CD4-positive, alpha-beta T cell treated with Interleukin-15 for 1 hour (primary cell): ENCODE measurements at places on chromosomes 3 and 15.

DNA sequence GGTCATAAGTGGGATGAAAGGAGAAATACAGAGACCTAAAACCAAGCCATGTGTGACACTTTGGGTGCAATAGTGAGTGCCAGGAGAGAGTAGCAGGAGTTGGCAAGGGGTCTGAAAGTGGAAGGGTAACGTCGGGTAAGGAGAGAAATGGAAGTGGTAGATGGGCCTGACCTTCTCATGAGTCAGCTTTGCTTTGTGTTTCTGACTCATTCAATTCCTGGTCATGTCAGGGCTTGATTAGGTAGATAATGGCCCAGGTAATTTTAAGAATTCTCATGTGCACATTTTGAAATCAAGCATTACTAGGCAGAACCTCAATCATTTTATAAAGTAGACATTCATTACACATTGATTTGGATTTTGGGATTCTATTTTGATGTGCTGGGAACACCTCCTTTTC is 262.5 kb downstream of the SOX2 start:
- no peak for DNase-seq

- peak; percentile 61 for DNase-seq
Measured at GRCh38 chr3:43180027-43180426, 74.1 kb upstream of the POMGNT2 start.

DNA sequence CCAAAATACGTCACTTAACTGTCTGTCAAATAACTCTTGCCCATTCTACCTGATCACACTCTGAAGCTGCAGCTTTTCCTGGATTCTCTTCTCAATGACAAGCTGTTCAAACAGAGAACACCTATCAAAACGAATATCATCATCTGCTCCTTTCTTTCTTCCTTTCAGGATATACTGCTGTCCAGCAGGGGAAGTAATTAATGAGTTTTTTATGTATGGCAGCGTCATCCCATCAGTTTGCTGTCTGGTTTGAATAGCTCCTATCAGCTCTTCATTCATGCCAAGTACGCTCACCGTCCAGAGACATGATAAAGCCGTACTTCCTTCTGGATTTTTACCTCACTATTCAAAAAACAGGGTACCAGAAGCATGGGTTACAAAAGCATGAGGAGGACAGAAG is at the start of gene CHRM5:
Gene CHRM5 (plus strand): TSS at position 274 of the 400 bp plus-strand sequence. CDS start 94,221 bp downstream, outside the sequence.
- no peak for DNase-seq

DNA sequence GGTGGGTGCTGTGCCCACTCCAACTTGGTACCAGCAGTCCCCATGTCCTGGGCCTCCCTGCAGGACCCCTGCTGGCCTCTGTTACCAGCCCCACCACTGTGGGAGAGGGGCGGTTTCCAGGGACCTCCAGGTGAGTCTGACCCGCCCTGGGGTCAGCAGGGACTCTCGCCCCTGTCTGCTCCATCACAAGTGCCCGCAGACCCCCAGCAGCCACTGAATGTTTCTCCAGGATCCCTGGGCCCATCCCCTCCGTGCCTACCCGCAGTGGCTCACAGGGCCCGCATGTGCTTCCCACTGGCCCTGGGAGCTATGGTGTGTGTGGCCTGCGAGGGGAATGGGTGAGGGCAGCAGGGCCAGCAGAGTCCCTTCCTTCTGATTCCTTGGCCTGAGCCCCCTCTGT is 9.9 kb upstream of the RHO start:
- no peak for DNase-seq

DNA sequence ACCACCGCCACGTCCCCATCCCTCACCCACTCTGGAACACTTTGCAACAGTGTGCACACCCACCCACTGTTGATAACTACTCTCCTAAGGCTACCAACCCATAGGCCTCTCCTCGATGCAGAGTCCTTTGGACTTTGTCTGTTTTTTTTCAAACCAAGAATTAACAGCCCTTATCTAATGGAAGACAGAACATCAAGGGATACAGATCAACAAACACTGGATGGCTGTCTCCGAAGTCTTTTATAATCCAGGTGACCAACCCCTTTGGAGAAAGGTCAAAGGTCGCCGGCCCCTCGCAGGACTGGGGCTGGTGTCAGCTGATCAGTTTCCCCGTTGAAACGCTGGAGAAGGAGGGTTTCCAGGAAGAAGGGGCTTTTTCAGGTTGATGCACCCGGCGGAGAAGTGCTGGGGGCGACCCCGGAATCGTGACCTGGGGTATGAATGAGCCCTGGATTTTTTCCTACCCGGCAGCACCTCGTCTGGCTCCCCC is 532 bp downstream of the B4GALT4 start:
- DNase-seq = peak; percentile 22

GRCh38 chr3:52649461-52650210 is 36.1 kb downstream of the PBRM1 start:
- no peak for DNase-seq

DNA sequence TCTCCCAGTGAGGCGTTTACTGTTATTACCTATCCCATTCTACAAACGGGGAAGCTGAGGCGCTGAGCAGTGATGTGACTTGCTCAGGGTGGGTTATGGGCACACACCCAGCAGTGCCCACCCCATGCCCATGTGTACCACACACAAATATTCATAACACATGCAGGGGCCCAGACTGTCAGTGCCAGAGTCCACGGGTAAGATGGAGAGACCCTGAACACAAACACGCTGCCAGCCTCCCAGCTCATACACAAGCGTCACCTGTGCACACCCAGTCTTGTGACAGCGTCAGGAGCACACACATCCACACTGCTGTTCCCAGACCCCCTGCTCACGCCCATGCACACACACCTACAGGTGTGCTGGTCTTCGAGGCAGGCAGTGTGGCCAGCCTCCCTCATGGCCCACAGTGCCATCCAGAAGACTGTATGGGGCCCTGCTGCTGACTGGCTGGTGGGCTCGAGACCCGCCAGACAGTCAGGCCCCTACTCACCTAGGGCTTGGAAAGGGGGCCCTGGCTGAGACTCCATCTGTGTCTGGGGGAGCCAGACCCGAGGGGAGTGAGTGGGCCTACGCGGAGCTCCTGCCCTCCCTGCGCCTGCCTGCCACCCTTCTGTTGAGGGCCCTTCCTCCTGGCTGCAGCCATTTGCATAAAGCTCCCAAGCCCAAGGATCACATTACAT is 39.4 kb downstream of the DNAJB8 start:
- no peak for DNase-seq

GRCh38 chr3:169863458-169863899 is 6.3 kb downstream of the LRRC31 start:
- peak; percentile 63 for DNase-seq

- DNase-seq = no peak
Measured at GRCh38 chr15:63107895-63108546, 13.6 kb upstream of the LACTB start.

DNA sequence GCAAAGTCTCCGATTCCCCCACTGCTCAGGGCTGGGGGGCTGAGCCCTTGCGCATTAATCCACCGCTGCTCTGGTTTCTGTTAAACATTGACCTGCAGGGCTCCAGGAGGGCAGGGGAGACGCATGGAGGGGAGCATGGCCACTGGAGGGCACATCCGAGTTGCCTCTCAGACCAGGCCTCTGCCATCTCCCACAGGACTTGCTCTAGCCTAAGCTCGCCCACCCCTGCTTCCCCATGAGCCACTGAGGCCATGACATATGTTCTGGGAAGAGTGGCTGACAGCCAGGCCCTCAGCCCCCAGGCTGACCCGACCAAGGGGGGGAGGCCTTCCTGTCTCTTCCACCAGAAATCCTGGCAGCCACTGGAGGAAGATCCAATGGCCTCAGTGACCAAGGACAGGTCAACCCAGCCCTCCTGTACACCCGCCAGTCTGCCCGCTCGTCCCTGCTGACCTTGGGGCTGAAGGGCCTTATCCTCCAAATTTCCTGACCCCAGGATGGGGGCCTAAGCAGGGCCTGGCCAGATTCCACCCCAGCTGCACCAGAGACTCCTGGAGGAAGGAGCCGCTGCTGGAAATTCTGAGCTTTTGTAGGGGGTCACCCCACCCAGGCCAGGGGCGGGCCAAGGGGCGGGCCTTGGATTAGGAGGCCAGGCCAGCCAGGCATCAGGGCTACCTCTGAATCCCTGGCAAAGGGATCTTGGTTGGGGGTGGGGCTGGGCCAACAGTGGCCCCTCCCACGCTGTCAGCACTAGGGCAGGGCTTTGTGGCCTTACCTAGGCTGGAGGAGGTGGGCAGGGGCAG is at the start of gene HYAL1:
Gene HYAL1 (minus strand): TSS at position 562 of the 803 bp plus-strand sequence. CDS start 618 bp downstream, outside the sequence.
- no peak for DNase-seq

DNA sequence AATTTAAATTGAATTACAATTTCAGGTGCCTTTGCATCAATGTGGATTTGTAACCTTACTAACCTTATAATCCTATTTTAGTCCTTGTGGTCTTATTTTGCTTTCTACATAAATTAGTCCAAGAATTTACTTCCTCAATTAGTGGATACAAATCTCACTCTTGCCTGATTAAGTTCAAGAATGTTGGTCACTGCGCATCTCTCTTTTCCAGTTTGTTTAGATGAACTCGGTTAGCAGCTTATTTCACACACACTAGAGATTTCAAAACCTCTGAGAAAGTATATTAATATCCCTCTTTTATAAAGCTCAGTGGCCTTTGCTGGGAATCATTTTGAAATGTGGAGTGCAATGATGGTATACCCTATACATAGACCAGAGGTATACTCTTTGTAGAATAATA is 243.4 kb downstream of the DTWD1 start:
- no peak for DNase-seq

DNA sequence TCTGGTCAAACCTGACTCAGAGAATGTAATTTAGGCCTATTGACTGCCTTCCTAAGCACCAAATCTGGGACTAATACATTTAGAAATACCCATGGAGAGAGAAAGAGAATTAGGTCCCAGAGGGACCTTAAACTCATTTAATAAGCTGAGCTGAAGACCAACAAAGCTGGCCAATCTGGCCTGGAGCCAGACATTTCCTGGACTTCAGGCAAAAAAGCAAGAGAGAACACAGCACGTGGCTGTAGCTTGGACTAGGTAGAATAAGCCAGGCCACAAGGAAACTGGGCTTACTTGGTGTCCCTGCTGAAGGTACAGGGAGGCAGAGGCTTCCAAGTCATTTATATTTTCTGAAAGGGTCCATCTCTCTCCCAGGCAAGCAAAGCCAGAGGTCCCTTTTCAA is 88.1 kb downstream of the RTP4 start:
- no peak for DNase-seq

- no peak for DNase-seq
Measured at GRCh38 chr15:37102305-37103162, 2.2 kb upstream of the MEIS2 start.

- no peak for DNase-seq
Measured at GRCh38 chr15:70172124-70172523, 74.4 kb upstream of the TLE3 start.

- DNase-seq = no peak
Measured at GRCh38 chr3:176930942-176931341, 266.3 kb downstream of the TBL1XR1 start.

DNA sequence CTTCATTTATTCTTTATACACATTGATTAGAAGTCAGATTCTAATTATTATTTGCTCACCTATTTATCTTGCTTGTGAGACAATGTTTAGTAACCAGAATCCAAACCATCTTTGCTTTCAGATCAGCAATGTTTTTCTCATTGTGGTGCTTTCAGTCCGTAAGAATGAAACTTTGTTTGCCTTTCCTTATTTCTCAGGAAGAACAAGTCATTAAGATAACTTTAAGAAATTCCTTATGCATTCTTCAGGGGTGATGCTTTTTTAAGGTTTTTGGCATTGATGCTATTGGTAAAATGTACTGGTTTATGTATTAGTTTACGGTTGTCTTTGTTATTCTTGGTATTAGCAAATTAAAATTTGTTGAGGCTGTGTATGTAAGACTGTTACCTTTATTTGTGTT is 120.8 kb upstream of the POU1F1 start:
- no peak for DNase-seq

DNA sequence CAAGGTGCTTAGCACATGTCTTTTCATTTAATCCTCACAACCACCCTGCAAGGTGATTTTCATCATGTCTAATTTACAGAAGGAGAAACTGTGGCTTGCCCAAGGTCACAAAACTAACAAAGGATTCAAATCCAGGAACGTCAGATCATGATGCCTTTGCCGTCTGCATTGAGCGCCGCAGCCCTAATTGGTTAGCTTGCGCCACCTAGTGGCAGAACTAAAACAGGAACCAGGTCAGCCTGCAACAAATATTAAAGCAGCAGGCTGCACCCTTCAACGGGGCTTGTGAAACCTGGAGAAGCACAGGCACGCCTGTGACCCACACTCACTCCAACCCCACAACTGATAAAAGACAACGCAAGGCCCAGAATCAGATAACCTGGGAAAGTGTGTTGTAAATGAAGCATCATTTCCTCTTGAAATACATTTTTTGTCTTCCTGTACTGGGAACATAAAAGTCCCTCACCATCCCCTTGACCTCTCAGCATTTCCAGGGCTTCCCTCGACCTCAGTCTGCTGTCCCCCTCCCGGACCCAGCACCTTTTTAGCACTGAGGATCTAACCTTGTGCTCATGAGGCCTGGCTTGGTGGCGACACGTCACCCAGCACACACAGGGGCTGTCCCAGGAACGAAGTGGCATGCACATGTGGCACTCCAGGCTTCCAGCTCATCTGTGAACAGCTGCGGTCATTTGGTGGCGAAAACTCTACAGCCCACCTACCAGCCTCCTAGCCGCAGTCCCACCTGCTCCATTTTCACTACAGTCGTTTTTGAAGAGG is 17.3 kb downstream of the DPH3 start:
- peak; percentile 74 for DNase-seq

GRCh38 chr3:176431991-176432390 is 765.3 kb downstream of the TBL1XR1 start:
- no peak for DNase-seq

- DNase-seq = no peak
Measured at GRCh38 chr3:155963570-155963969, 93.1 kb downstream of the GMPS start.
